Stimulated activated CD8-positive, alpha-beta memory T cell treated with anti-CD3 and anti-CD28 coated beads, Interleukin-4, amount 100 ng/mL, for 1 hour (primary cell): ENCODE measurements at places on chromosomes 11 and 22.

DNA sequence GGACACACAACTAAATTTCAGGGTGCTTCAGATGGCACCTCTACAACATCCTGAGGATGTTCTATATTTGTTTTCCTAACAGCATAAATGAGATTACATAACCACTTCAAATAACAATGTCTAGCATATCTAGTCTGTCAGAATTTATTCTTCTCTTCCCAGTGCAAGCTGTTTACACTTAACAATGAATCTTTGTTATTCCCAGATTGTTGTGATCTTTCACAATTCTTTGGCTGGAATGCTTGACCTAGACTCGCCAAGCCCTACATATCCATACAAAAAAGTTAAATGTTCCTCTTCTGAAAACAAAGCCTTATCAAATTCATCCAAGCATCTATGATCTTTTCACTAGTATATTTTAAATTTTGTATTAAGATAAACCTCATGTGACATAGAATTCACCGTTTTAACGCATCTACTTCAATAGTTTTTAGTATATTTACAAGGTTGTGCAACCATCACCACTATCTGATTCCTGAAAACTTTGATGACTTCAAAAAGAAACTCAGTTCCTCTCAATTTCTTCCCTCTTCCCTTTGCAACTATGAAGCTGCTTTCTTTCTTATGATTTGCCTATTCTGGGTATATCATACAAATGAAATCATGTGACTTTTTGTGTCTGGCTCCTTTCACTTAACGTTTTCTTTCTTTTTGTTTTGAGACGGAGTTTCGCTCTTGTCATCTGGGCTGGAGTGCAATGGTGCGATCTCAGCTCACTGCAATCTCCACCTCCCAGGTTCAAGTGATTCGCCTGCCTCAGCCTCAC lies 61.7 kb upstream of the CHRNA10 start:
- no peak for DNase-seq

- DNase-seq = no peak
Measured at GRCh38 chr11:29996016-29996415, 20.8 kb downstream of the KCNA4 start.

DNA sequence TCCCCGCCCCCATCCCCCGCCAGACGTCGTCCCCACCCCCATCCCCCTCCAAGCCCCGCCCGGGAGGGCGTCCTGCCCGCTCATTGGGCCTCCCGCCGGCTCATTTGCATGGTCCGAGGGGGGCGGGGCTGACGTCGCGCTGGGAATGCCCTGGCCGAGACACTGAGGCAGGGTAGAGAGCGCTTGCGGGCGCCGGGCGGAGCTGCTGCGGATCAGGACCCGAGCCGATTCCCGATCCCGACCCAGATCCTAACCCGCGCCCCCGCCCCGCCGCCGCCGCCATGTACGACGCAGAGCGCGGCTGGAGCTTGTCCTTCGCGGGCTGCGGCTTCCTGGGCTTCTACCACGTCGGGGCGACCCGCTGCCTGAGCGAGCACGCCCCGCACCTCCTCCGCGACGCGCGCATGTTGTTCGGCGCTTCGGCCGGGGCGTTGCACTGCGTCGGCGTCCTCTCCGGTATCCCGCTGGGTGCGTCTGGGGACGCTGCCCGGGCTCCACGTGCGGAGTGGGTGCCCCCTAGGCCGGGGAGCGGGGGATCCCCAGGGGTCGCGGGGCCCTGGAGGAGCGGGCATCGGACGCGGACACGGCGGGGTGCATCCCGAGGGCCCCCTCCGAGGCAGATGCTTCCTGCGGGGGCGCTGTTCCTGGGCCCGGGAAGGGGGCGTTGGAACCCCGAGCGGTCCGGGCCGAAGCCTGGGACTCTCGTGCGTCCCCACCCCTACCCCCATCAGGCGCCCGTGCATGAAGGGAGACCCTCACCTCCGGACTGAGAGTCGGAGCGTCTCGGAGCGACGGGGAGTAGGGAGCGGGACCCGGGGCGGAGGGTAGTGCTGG lies at the start of gene PNPLA3:
Gene PNPLA3 (plus strand): TSS at position 175 of the 834 bp plus-strand sequence. CDS start 107 bp downstream, at position 282.
- peak; percentile 65 for DNase-seq

DNA sequence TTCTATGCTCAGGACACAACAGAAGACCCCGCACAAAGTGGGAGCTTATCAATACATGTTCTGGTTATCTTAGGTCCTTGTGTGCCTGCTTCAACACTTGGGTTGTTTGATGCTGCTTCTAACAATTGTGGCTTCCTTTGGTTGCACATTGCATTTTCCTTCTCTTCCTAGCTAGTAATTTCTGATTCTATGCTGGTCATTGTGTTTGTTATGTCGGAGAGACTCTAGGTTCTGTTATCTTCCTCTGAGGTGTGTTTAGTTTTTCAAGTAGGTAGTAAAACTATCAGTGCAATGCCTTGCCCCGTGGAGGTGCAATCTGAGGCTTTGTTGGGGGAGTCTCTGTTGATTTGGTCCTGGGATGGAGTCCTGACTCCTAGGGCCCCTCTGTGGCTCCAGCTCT lies 414.2 kb downstream of the SHANK2 start:
- no peak for DNase-seq

DNA sequence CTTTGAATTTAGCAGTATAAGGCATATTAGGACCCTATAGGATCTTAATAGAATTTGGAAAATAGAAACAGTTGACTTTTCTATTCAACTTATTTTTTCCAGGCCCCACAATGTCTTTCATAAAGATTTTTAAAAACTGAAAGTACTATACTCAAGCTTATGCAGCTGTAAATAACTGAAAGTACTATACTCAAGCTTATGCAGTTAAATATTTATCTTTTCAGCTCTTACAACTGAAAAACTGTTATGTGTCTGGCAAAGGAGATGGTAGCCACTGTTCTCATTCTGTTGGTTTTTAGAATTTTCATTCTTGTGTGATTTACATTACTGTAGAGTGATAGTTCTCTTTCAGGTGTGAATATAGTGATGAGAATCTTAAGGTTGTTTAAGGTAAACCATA lies 16.5 kb downstream of the HIPK3 start:
- DNase-seq = no peak

GRCh38 chr11:32885556-32885955 lies 7.1 kb upstream of the QSER1 start:
- no peak for DNase-seq

- DNase-seq = no peak
Measured at GRCh38 chr22:29072979-29073617, at the start of gene KREMEN1. TSS of gene KREMEN1 (plus strand) at chr22:29073035. CDS start at chr22:29073131, 96 bp downstream.

GRCh38 chr11:100593291-100593690 lies 93.8 kb upstream of the ARHGAP42 start:
- DNase-seq = no peak

DNA sequence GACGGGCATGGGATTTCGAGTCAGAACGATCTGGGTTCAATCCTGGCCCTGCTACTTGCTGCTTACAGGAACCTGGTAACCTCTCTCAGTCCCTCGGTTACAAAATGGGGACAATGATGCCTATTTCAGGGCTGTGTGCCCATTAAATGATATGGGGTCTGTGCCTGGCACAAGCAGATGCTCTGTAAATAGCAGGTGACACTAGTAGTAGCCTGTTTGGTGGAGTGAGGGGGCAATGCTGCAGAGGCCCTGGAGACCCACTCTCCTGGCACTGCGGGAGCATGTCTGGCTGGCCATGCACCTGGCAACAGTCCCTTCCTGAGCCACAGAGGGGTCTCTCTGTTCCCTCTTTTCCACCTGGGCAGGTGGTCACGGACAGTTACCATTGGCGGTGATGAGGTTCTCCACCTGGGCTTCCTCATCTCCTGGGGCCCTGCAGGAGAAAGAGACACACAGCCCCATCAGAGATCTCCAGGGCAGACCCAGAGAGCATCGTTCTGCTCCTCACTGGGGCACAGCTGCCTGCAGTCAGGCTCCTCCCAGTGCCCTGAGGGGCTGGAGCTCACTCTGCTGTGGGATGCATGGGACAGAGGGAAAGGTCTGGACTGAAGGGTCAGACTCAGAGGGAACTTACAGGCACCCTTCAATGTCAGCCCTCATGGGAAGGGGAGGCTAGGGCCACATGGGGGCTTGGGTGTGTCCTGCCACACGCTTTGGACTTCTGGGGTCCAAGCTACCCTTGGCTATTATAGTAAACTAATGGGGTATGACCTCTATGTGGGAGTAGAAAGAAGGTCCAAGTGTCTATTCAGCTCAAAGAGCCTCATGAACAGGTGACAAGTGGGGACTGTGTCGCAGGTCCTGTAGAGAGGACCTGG lies 15.6 kb upstream of the FXYD2 start:
- DNase-seq = no peak
